ENCODE measurements at places on chromosomes 5 and 9.

DNA sequence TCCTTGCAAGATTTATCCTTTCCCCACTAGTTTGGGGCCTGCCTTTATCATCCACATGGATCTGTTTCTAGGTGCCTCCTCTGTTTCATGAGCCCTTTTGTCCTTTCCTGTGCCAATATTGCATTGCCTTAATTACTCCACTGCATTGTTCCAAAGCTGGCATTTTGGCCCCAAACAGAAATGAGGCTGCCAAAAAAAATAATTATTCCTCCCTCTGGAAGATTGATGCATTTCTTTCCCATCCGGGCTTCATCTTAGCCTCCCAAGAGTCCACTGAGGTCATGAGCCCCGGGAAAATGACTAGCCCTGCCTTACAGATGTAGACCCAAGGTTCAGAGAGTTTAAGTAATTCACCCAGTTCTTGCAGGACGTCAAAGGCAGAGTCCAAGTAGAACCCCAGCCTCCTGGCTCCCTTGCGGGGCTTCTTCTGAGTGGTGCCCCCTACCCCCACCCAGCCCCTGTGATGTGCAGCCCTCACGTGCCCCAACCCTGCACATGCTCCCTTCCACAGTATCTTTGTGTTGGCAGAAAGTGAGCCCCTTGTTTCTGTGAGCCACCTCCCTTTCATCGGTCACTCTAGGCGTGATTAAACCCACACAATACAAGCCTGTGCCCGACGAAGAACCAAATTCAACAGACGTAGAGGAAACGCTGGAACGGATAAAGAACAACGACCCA is 62.1 kb downstream of the TMOD1 start:
- DNase-seq: no peak

DNA sequence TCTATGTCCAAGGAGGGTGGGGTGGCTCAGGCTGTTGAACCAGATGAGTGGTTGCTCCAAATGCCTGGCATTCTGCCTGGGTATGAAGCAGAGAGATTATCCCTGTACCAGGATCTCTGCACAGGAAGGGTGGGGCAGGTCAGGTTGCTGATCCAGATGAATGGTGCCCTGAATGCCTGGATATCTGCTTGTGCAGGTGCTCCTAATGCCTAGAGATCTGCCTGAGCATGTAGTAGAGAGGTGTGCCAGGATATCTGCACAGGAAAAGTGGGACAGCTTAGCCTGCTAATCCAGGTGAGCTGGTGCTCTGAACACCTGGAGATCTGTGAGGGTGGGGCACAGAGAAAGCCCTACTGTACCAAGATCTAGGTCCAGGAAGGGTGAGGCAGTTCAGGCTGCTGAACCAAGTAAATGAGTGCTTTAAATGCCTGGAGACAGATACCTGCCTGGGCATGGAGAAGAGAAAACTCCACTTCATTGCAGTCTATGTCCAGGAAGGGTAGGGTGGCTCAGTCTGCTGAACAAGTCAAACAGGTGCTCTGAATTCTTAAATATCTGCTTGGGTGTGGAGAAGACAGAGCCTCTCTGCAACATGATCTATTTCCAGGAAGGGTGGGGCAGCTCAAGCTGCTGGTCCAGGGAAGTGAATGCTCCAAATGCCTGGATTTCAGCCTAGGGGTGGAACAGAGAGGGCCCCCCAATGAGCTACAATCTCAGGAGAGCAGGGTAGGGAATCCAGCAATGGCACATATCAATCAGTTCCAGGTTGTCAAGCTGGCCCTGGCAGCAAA is 189.4 kb upstream of the DMRTA1 start:
- DNase-seq: no peak

- no peak for DNase-seq
These were observed 53.4 kb upstream of the POMT1 start for GRCh38 chr9:131449276-131449675.

- DNase-seq: no peak
These were observed 211.4 kb downstream of the FSTL4 start for GRCh38 chr5:133400831-133401351.

GRCh38 chr5:165258197-165258771 is 1752.9 kb downstream of the MAT2B start:
- no peak for DNase-seq

GRCh38 chr5:53059281-53059680 is 50.3 kb downstream of the MOCS2 start:
- no peak for DNase-seq

GRCh38 chr5:10521466-10522223 is 42.2 kb upstream of the ANKRD33B start:
- DNase-seq: no peak

DNA sequence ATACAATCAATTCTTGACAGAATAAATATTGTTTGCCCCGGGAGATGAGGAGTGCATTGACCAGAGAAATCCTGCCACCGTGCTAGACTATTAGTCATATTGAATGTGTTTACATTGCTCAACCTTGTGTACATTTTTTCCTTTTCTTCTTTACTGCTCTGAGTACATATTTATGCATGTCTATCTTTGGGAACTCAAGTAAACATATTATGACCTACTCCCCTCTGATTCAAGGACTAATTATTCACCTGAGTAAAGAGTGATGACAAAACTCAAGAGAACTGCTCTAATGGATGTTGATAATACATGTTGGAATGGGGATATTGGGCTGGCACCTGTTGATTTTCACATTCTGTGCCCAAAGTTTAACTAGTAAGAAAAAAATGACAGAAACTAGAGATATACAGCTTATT is 3.9 kb upstream of the SPINK1 start:
- no peak for DNase-seq

- DNase-seq: no peak
These were observed 169.2 kb upstream of the HMHB1 start for GRCh38 chr5:143642791-143643190.

- no peak for DNase-seq
These were observed 92.2 kb upstream of the ADAMTS19 start for GRCh38 chr5:129367883-129368282.

DNA sequence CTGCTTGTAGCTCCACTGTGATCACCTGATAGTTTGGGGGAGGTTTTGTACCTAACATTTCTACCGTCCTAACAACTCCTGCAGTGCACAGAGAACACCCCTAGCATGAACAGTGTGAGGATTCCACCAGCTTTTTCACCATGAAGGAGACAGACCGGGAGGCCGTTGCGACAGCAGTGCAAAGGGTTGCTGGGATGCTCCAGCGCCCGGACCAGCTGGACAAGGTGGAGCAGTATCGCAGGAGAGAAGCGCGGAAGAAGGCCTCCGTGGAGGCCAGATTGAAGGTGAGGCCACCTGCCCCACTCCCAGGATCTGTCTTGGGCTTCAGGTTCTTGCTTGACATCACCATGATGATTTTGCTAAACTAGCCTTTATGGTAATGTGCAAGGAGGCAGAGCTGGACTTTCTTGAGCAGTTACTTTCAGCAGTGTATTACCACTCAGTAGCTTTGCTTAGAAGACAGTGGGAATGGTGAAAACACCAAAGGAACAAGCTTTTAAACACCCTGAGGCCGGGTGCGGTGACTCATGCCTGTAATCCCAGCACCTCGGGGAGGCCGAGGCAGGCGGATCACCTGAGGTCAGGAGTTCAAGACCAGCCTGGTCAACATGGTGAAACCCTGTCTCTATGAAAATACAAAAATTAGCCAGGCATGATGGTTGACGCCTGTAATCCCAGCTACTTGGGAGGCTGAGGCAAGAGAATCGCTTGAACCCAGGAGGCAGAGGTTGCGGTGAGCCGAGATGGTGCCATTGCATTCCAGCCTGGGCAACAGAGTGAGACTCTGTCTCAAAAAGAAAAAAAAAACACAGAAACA is 3.3 kb downstream of the EXOC3 start:
- no peak for DNase-seq

GRCh38 chr5:1246711-1247431 is 21.7 kb downstream of the SLC6A18 start:
- DNase-seq: no peak

DNA sequence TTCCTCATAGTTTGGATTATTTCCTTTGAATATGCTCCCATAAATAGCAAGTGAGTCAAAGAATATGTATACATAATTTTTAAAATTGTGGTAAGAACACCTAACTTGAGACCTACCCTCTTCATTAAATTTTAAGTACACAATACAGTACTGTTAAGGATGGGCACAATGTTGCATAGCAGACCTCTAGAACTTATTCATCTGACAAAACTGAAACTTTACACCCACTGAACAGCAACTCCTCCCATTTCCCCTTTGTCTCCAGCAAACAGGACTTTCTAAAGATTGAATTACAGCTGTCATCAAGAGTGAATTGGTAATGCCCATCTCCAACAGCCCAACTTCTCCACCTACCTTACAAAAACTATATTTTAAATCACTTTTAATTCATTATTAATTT is 388.9 kb downstream of the HTR1A start:
- DNase-seq: no peak

- no peak for DNase-seq
These were observed 46.4 kb upstream of the STK32A start for GRCh38 chr5:147188200-147189108.

GRCh38 chr5:36998578-36998977 is 122.0 kb downstream of the NIPBL start:
- no peak for DNase-seq

DNA sequence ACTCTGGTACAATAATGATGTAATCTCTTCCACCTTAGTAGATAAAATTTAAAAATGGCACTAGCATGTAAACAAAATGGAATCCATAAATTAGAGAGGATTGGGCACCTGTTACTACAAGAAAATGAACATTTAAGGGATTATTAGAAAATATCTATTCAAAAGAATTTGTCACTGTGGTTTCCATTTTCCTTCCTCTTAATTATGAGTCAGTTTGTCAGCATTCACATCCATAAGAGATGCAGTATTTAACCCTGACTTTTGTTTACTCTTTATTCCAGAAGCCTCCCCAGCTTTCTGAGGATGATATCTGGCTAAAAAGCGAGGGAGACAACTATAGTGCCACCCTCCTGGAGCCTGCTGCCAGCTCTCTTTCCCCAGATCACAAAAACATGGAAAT is 72.1 kb downstream of the C9orf152 start:
- no peak for DNase-seq

Measured in stimulated activated CD4-positive, alpha-beta T cell treated with anti-CD3 and anti-CD28 coated beads, Interleukin-1b, Interleukin-23, amount 100 ng/mL, for 1 hour (primary cell).